Chondrocyte (in vitro differentiated cells): ENCODE measurements at places on chromosomes 2 and 18.

GRCh38 chr2:217261452-217261851, 401.6 kb upstream of the TNP1 start:
- no peak overlapping the region for H3K4me3 ChIP-seq
- no peak overlapping the region for H3K27ac ChIP-seq
- peaks cover 3% of the 10 kb centered on the region for H3K4me1 ChIP-seq
- no peaks in the 10 kb centered on the region for H3K27me3 ChIP-seq
- H3K36me3 ChIP-seq = no peaks in the 10 kb centered on the region

DNA sequence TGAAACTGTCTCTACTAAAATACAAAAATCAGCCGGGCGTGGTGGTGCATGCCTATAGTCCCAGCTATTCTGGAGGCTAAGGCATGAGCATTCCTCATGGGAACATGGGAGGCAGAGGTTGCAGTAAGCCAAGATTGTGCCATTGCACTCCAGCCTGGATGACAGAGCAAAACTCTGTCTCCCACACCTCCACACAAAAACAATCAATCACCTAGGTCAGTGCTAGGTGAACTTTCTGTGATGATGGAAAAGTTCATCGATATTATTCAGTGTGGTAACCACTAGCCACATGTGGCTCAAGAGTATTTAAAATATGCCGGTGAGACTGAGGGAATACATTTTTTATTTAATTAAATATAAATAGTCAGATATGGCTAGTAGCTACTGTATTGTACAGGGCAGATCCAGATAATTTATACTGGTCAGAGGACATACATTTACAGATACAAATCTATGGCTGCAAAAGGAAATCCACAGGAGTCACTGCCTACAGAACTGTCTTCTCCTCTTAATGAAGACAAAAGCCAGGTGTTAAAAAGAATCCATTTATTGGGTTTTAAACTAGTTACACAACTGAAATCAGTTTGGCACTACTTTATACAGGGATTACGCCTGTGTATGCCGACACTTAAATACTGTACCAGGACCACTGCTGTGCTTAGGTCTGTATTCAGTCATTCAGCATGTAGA, 3.9 kb upstream of the GPR75 start:
- H3K27me3 ChIP-seq = no peaks in the 10 kb centered on the region
- H3K36me3 ChIP-seq = peaks cover 20% of the 10 kb centered on the region
- H3K4me1 ChIP-seq = no peaks in the 10 kb centered on the region

GRCh38 chr2:41763141-41763540, 284.7 kb upstream of the PKDCC start:
- H3K36me3 ChIP-seq = no peaks in the 10 kb centered on the region
- H3K27ac ChIP-seq = no peak overlapping the region
- no peak overlapping the region for H3K4me3 ChIP-seq
- peaks cover 16% of the 10 kb centered on the region for H3K27me3 ChIP-seq
- H3K4me1 ChIP-seq = no peaks in the 10 kb centered on the region

DNA sequence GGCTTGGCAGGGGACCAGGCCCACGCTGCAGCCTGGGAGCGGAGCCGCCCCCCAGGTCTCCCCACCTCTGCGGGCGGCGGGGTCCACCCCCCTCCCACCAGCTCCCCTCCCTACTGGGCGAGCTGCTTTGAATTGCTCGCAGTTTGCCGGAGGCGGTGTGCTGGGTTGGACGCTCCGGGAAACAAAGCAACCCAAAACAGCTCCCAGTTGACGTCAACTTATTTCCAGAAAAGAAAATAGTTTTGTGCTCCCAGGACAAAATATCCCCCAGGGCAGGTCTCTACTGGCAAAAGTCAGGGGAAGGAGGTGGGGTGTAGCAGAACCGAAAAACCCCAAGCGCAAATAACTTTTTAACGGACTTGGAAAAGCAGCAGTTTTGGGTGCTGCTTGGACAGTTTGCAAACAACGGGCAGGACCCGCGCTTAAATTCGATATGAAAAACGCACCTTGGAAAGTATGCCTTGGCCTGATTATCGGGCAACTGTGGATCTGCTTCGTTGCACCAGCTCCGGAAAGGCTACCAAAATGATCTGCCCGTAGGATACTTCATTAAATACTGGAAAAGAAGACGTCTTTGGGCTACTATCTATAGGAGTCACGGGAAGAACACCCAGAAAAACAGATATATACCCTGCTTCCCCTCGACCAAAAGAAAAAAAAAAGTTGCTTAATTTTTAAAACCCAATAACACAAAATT, 2.8 kb upstream of the KCTD1 start:
- H3K27ac ChIP-seq = no peak overlapping the region
- peak overlapping the region; percentile 43 for H3K4me3 ChIP-seq
- H3K36me3 ChIP-seq = no peaks in the 10 kb centered on the region
- peaks cover 35% of the 10 kb centered on the region for H3K4me1 ChIP-seq
- peaks cover 16% of the 10 kb centered on the region for H3K27me3 ChIP-seq
- no peak for DNase-seq

DNA sequence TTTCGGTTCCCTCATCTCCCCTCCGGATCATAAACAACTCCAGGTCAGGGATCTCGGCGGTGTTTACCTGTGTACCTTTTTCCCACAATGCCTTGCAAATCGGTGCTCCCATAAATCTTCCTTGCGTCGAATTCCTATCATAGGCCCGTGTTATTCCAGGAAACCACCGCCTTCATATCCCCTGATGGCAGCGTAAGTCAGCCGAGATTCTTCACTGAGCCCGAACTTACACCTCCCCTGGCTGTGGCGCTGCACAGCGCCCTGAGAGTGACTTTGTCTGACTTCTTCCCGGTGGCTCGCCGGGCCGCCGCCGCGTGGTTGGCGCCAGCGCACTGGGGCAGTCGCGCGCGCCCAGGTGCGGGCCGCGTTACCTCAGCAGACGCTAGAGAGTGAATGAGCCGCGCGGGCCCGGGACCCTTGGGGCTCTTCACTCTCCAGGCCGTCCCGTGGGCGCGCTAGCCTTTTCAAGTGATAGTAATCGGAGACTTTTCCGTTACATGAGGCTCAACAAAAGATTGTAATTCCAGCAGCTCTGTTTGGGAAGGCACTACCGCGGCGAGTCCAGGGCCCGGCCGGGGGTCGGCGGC, 101.6 kb downstream of the SPTBN1 start:
- H3K27ac ChIP-seq = peak overlapping the region; percentile 92
- H3K4me1 ChIP-seq = peaks cover 73% of the 10 kb centered on the region
- H3K36me3 ChIP-seq = no peaks in the 10 kb centered on the region
- H3K27me3 ChIP-seq = no peaks in the 10 kb centered on the region
- peak overlapping the region; percentile 66 for H3K4me3 ChIP-seq

GRCh38 chr2:162090109-162090508, 16.1 kb upstream of the DPP4 start:
- peaks cover 17% of the 10 kb centered on the region for H3K4me1 ChIP-seq
- H3K36me3 ChIP-seq = no peaks in the 10 kb centered on the region
- H3K4me3 ChIP-seq = no peak overlapping the region
- DNase-seq = no peak

- no peak overlapping the region for H3K4me3 ChIP-seq
- H3K27me3 ChIP-seq = no peaks in the 10 kb centered on the region
- no peaks in the 10 kb centered on the region for H3K36me3 ChIP-seq
- peaks cover 59% of the 10 kb centered on the region for H3K4me1 ChIP-seq
Measured at GRCh38 chr2:234422273-234422732, 74.6 kb downstream of the ARL4C start.

DNA sequence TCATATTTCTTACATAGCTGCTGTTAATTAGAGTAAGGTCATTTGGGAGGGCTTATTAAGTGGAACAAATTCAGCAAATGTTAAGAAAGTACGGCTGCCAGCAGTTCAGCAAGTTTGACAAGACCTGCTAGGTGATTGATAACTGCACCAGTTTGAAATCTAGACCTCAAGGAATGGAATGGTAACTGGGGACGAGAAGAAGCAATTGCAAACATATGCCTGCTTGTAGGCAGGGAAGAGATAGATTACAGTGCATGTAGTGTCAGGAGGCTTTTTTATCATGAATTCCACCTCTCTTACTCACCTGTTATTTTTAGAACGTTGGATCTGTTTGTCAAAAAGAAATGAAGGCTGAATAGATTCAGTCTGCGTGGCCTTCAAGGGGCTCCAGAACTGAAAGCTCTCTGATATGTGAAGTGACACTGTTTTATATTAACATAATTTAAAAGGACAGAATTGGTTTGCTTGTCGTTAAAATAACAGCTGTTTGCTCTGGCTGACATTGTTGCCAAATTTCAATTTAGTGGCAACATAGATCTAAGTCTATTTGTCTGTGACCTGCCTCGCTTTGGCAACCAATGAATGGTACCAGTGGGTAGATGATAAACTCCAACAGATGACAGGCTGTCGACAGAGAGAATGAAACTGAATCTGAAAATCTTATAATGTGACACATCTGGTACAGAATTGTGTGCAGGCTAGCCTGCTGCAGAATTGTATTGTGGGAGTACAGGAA, 199.3 kb downstream of the ZNF407 start:
- DNase-seq = no peak
- peak overlapping the region; percentile 0 for H3K27ac ChIP-seq
- peaks cover 32% of the 10 kb centered on the region for H3K4me1 ChIP-seq
- H3K4me3 ChIP-seq = no peak overlapping the region

GRCh38 chr2:8394569-8395359, 287.1 kb upstream of the ID2 start:
- peaks cover 8% of the 10 kb centered on the region for H3K27me3 ChIP-seq
- peaks cover 4% of the 10 kb centered on the region for H3K4me1 ChIP-seq
- DNase-seq = no peak
- no peak overlapping the region for H3K4me3 ChIP-seq
- H3K27ac ChIP-seq = no peak overlapping the region
- no peaks in the 10 kb centered on the region for H3K36me3 ChIP-seq

- peaks cover 1% of the 10 kb centered on the region for H3K36me3 ChIP-seq
- H3K27ac ChIP-seq = no peak overlapping the region
- H3K27me3 ChIP-seq = peaks cover 5% of the 10 kb centered on the region
Measured at GRCh38 chr2:68693951-68694350, 40.7 kb upstream of the ARHGAP25 start.
